HT1080 (cell line): ENCODE measurements at places on chromosomes 11 and 22.

DNA sequence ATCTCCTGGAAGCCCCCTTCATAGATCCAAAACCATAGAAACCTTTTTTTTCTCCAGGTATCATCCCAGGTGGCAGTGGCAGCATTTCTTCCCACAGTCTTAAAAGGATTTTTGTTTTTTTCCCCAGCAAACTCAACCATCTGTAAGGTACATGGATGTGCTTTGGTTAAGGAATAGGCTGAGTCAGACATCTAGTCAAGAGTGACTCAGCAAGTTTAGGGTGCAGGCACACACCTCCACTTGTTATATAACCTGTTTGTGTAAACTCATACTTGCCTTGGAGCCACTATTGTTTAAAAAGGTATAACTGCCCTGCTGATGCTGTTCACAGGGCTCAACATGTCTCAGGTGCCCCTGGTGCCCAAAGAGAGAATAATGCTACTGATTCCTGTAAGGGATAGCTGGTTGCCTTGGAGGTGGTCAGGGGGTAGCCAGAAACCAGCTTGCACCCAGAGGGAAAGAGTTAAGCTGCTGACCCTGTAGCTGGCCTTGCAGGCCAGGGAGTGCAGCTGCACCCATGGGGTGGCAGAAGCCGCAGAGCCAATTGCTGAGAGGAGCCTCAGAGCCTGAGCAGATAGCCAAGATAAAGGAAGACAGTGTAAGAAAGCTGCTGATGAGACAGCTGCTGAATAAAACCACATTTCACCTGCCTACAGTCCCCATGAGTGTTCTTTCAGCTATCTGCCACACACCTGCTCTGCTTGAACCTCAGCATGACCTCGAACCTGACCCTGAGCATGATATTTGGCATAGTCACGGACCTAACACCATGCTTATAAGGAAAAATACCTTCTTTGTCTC, 1726.1 kb upstream of the RAG2 start:
- DNase-seq = peak; percentile 41

- DNase-seq = no peak
Observed at GRCh38 chr11:126776119-126776518, 224.5 kb downstream of the KIRREL3 start.

- DNase-seq = no peak
Observed at GRCh38 chr11:132680584-132680983, 851.7 kb downstream of the OPCML start.

- DNase-seq = no peak
Observed at GRCh38 chr11:61645179-61645868, 34.9 kb upstream of the DAGLA start.

DNA sequence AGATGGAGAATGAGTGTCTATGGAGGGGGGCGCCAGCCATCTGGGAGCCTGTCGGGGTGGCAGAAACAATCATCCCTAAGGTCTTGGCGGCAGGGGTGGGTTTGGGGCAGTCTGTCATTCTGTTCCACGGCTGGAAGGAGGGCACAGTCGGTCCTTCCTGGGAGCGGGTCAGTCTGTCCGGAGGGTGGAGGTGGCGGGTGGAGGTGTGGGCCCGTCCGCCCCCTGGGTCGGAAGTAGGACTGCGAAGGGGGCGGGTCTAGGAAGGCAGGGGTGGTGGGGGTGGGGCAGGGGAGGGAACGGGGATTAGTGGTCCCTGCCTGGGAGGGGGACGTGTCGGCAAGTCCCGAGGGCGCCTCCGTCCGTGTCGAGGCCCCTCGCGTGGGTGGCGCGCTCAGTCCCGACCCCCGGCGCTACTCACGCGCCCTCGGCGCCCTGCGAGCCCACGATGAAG, 461 bp downstream of the TBC1D10A start:
- DNase-seq = no peak

GRCh38 chr11:92687724-92688123, 281.7 kb upstream of the MTNR1B start:
- no peak for DNase-seq
